ENCODE measurements at places on chromosomes 1 and 21. TPM values are rescaled to one million over a fixed set of nuclear protein-coding genes. Genes with fewer than 3 reads are reported as not detected.

Gene WNT4
- total RNA-seq, result 1.5 TPM

Gene TRAPPC10
- total RNA-seq, result 31.5 TPM

Gene NBPF4
- not detected for total RNA-seq

Gene OR10J1
- total RNA-seq, result not detected

DNA sequence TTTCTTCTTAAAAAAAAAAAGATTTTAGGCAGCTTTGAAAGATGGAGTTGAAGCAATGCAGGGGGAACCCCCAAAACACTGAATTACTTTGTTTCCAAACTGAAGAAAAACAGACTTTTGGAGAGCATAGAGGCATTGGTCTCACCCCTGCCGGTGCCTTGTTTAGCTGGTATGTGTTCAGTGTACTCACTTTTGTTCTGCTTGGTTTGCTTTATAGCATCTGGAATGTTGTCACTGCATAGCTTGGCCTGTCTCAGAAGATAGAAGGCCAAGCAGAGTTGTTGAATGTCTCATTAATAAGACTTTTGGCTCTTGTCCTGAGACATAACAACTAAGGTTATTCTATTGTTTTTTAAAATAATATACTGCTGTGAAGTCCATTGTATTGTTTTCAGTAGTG is 6.9 kb downstream of the THRAP3 start:
- no peak for DNase-seq

GRCh38 chr1:103901072-103901471 is 151.4 kb downstream of the AMY1C start:
- no peak for DNase-seq

GRCh38 chr21:43590194-43590593 is 69.1 kb downstream of the HSF2BP start:
- no peak for DNase-seq

DNA sequence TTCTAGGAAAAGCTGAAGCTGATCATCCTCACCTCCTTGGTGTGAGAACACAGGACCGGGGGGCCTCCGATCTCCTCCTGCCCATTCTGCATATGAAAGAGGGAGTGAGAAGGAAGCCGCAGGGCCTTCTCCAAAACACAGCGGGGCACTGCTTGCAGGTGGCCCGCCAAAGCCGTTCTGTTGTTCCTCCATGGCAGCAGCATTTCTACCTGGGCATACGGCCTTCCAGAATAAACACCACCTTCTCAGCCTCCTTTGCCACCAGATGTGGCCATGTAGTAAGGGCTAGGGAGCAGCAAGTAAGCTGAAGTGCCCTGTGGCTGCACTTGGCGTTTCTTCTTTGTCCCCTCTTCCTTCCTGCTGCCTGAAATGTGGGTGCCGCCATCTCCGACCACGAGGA is 214.9 kb downstream of the TOMM20 start:
- no peak for DNase-seq

DNA sequence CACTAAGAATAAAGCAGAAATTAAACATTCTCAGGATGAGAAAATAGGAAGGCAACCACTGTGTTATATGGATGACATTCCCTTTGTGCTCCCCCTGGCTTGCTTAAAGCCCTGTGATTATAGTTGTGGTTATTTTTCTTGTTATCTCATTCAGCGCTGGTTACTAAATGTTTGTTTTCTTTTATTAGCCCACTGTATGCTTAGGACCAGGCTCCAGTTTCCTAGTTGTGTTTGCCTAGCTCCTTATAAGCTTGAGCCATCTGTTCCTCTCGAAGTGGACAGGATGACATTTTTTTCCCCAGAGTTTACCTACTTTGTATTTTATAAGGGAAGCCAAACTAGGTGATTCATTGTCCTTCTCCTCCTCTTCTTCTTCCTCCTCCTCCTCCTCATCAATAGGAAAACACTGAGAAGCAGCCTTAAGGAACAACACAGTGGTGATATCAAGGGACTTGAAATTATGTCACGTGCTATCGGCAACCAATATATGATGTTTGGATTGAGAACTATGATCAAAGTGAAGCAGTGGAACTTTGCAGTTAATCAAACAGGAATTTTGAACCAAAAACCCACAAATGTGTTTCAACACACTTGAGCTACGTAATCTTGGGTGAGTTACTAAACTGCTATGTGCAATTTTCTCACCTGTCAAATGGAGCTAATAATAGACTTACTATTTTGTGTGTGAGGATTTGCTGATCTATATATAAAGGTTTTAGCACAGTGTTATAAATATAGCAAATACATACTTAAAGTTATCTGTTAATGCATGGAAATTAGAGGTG is 35.1 kb upstream of the RGS7 start:
- DNase-seq, result no peak

DNA sequence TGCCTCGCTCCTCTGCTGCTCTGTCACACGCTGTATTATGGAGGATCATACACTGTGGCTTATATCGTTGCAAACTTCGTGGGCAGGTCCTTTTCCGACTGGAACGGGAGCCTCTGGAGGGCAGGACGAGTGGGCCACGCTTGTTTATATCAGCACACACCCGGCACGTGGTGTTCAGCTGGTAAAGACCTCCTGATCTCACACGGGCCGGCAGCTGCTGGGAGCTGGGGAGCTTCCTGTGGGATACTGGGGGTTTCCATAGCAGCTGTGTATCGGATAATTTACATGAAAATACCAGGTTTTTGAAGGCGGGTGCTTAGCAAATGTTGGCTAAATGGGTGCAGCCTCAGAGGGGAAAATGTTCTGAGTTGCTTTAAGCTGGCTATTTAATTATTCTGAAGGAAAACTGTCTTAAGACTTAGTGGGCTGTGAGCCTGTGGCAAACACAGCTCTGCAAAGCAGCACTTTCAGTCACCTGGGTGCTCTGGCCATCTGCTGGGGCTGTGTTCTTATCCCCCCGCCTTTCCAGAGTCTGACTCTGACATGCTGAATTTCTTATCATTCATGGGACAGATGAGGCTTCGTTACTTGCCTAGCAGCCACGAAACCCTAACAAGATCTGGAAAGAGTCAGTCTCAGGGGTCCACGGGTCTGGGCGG is 103.6 kb upstream of the GCLM start:
- no peak for DNase-seq

- DNase-seq, result no peak
Observed at GRCh38 chr1:51605961-51606723, 10.8 kb upstream of the OSBPL9 start.

DNA sequence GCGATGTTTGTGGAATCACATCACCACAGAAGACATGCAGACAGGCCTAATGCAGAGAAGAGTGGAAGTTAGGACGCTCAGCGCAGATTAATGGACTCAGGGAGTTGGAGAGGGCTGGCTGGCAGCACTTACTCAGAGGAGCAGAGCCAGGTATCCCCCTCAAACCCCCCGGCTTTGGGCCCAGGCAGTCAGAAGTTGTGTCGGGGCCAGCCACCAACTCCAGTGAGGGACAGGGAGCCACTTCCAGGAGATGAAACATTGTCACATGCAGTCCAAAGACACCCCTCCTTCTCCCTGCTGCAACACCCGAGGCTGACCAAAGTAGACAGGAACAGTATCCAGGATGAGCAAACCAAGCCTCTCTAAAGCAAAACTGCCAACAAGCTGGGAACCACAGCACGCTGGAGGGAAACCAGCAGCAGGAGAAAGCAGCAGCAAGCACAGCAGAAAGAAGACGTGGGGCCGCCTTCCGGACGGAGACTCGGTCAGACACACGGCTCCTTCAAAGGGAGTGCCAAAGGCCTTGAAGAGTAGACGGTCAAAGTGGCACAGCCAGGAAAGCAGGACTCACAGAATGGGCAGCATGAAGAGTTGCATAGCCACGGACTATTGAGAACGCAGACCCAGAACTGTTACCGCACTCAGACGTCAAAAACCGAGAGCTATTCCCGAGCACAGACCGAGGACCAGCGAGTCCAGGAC is 149.3 kb downstream of the PCBP3 start:
- no peak for DNase-seq

DNA sequence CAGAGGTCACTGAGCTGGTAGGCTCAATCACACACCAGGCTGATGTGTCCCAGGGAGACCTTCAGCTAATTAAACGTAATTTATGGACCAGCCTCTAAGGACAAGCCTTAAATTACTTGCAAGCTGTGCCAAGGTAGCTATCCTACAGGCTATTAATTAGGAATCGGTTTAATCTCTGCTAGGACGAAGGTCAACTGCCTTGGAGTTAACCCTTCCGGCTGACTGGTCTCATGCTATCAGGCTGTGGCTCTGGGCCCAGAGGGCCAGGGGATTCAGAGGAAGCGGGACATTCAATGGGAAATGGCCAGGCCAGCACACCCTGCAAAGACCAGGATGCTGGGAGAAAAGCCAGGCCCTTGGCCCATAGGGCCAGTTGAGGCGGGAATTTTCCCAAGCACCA is 19.0 kb downstream of the DHRS3 start:
- no peak for DNase-seq
